Endodermal cell (in vitro differentiated cells): ENCODE measurements at places on chromosomes 5 and 9. TPM values are rescaled to one million over a fixed set of nuclear protein-coding genes. Genes with fewer than 3 reads are reported as not detected.

DNA sequence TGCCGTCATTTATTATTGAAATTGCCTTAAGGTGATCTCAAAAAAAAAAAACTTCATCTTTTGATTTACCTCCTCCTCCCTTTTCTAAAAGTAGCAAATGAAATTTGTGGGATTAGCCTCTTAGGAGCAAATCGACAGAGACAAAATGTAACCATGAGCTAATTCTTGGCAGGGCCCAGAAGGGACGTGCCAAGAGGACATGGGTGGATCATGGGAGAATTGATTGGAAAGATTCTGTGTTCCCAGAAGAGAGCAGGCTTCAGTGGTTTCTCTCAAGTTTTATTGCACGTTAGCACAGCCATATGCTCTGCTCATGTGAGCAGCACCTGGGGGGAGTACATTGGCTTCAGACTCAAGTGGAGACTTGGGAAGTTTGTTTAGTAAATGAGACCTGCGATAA, 394.6 kb downstream of the ELAVL2 start:
- DNase-seq, result no peak

DNA sequence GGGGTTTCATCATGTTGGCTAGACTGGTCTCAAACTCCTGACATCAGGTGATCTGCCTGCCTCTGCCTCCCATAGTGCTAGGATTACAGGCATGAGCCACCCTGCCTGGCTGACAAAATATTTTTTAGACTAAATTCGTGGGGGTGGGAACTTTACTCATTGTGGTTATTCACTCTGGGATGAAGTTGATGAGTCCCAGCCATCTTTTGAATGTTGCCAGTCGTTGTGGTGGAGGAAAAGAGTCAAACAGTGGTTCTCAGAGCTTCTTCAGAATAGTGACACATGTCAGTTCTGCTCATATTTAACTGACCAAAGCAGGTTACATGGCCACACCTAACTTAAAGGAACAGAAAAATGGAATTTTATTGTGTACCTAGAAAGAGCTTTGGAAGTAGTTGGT, 6.9 kb downstream of the SREK1 start:
- DNase-seq, result no peak

The FGFR4 gene
- 90.3 to 131 TPM (median 130 TPM) in 3 replicates for total RNA-seq

- no peak for DNase-seq
Measured at GRCh38 chr9:23117616-23118015, 671.0 kb downstream of the DMRTA1 start.

- no peak for DNase-seq
Measured at GRCh38 chr5:75523275-75523674, 11.6 kb downstream of the POLK start.

DNA sequence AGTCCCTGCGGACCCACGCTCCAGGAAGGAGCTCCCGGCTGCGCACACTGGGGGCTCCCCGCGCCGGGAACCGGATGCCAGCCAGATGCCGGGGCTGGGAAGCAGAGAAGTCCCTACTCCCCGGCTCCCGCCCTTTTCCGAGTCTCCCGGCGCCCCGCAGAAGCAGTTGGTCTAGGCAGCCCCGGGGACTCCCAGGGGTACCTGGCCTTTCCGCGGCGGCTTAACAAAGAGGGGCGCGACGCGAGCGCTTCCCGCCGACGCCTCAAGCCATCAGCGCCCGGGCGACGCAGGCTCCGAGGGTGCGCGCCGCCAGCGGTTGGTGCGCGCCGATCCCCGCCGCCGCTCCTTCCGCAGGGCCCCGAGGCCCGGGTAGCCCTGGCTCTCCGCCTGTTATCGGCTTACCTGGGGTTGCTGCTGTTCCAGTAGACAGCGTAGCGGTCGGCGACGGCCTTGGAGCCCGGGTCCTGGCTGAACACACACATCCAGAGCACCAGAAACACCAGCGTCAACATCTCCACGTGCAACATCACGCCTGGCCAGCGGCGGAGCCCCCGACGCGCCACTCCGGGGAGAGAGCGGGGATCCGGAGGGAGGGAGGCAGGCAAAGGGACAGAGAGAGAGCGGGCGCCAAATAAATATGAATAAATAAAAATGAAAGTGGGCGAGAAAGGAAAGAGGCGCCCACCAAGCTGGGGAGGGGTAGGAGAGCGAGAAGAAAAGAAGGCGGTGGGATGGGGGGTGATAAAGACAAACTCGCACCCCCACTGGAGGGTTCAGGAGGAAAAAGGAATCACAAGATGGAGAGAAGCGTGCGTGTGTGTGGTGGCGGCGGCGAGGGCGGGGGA, 428 bp downstream of the EFNA5 start:
- DNase-seq, result peak; percentile 77

GRCh38 chr5:15601853-15602252, 101.9 kb downstream of the FBXL7 start:
- no peak for DNase-seq

DNA sequence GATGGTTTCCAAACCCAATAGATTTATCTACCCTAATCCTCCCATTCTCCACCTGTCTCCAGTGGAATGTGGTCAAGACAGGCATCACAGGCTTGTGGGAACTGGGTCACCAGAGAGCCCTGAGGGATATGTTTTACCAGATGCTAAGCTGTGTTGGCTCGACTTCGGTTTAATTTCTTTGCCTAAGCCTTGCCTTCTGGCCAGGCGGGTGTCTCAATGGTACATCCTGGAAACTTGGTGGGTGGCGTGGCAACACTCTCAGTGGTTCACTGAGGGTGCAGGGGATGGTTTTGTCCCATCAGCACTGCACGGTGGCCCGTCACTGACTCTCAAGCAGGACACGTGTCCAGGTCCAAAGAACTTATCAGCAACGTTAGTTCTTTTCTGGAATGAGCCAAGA, 192.2 kb downstream of the TENT4A start:
- no peak for DNase-seq

GRCh38 chr5:74394916-74395880, 245.3 kb downstream of the ENC1 start:
- peak; percentile 94 for DNase-seq

The ISL1 gene
- 1.3 to 6.4 TPM (median 5.8 TPM) in 3 replicates for total RNA-seq

- no peak for DNase-seq
Measured at GRCh38 chr5:149757197-149757947, 27.3 kb downstream of the PPARGC1B start.

GRCh38 chr5:128491291-128491690, 46.8 kb downstream of the FBN2 start:
- no peak for DNase-seq

GRCh38 chr9:88604836-88605511, 70.0 kb downstream of the NXNL2 start:
- DNase-seq, result no peak

DNA sequence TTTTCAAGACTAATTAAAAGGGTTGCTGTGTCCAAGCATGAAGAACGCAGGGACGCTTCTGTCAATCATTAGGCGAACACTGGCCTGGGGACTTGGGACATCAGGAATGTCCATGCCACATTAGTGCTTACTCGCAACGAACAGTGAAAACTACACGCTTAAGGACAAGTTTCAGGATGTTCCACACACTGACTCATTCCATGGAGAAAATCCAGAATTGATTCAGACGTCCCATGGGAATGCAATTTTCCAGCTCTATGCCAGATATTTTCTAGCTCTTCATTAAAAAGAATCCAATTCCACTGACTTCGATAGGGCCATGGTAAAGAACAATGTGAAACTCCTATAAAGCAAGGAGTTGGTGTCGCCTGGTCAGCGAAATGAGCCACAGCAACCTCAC, 98.2 kb downstream of the CAMSAP1 start:
- DNase-seq, result no peak

The BRINP1 gene
- 3.3 to 7.4 TPM (median 6.3 TPM) in 3 replicates for total RNA-seq

- no peak for DNase-seq
Measured at GRCh38 chr9:108099854-108100253, 610.3 kb upstream of the KLF4 start.

The CATSPER3 gene
- 0.54 to 1.0 TPM (median 0.64 TPM) in 3 replicates for total RNA-seq

The DMGDH gene
- 1.6 to 4.7 TPM (median 3.3 TPM) in 3 replicates for total RNA-seq

DNA sequence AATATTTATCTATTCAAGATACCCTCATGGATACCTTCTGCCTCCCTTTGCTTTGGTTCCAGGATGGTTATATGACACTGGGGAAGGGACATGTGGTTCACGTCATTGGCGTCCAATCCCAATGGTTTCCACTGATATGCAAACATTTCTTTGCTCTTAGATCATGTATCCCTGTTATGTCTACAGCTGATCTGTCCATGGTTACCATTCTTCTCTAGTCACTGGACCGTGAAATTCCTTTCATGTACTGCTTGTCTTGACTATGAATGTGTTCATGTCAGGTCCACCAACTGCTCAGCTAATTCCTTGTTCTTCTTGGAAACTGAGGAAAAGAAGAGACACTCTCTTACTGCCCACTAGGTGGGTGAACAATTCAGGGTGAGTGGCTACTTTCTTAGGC, 391.1 kb upstream of the ZNF608 start:
- no peak for DNase-seq

DNA sequence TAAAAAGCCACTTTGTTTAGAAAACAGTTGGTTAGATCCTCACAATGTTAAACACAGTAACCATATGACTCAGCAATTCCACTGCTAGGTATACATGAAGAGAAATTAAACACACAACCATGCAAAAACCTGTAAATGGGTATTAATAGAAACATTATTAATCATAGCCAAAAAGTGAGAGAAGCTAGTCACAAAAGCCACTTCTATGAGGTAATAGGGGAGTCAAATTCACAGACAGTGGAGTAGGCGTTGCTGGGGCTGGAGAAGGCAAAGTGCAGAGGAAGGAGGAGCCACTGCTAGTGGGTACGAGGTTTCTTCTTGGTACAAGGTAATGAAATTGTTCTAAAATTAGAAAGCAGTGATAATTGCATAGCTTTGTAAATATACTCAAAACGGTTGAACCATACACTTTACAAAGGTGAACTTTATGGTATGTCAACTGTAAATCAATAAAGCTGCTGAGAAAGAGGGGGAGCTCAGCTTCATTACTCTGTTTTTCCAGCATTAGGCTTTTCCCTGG, 364.4 kb downstream of the GADD45G start:
- no peak for DNase-seq

The FKBP15 gene
- 16.3 and 19.6 TPM in 2 replicates for total RNA-seq

- DNase-seq, result no peak
Measured at GRCh38 chr9:137236936-137237421, 4.1 kb upstream of the TUBB4B start.

The DMRTA1 gene
- 5.6 and 5.7 TPM in 2 replicates for total RNA-seq

GRCh38 chr9:126536841-126537465, 76.8 kb upstream of the LMX1B start:
- DNase-seq, result no peak

- DNase-seq, result no peak
Measured at GRCh38 chr5:81268521-81269196, 32.7 kb upstream of the ZCCHC9 start.

DNA sequence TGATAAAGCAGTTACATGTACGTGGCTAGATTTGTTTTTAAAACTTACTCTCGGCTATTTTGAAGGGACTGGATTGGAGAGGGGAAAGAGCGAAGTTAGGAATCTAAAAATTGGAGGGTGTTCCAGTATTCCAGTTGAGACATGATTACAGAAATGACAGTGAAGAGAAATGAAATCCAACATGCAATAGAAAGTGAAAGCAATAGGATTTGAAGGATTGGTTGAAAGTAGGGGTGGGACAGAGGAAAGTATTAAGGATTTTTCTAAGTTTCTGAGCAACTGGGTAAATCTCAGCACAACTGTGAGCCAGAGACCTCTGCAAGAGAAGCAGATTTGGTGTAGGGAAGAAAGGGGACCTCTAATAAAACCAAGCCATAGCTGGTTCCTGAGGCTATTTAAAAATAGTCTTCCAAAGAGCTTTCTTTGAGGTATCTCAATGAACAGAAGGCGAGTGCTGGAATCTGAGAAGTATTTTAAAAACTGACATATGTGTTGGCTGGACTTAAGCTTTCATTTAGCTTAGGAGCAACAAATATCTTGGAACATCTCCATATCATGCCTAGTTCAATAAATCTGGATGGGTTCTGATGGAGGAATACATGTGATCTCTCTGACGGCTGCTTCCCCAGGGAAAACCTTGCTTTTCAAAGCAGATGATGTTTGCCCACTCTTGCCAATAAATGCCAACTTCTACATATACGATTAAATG, 110.4 kb upstream of the IFNK start:
- no peak for DNase-seq

GRCh38 chr5:178766936-178767912, 36.8 kb upstream of the ZNF354A start:
- peak; percentile 61 for DNase-seq

GRCh38 chr5:168314735-168315411, 23.4 kb downstream of the WWC1 start:
- DNase-seq, result peak; percentile 67

DNA sequence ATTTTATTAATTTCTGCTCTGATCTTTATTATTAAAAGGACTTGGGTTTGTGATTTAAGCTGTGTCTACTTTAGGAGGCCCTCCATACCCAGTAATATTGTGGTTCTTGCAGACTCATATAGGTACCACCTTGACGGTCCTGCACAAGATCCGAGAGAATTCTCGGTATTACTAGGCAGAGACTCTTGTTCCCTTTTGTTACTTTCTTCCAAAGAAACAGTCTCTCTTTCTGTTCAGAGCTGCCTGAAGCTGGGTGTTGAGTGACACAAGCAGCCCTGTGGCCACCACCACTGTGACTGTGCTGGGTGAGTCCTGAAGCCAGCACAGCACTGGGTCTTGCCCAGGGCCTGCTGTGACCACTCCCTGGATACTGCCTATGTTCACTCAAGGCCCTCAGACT, 666.6 kb downstream of the SEMA5A start:
- no peak for DNase-seq

DNA sequence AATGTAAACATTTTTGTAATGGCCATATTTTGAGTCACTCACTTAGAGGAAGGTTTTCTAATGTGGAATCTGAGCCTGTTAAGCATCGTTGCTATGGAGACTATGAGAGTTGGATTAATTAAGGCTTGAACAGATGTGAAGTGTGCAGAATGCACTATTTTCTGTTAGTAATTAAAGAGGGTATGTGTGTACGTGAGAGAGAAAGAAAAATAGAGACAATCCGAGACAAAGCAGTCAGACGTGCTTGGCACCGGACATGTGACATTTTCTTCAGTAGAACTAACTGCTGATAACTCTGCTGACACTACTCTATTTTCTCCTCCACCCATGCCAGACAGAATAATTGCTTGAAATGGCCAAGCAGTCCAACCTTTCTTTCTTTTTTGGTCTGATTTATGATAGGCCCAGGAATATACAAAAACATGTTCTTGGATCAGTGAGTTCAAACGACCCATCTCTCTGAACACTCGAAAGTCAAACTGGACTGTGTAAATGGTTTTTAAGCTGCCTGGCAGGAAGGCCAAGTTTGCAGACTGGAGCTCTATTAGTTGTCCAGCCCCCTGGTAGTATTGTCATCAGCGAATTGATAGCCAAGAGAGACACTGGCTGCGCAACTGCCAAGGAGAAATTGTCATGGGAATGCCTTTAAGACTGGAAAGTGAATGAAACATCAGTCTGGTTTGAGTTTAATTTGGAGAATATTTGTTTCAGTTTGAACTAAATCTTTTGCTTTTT, 322.1 kb downstream of the ARHGEF28 start:
- DNase-seq, result no peak
